ENCODE measurements at places on chromosomes 16 and 17. TPM values are rescaled to one million over a fixed set of nuclear protein-coding genes. Genes with fewer than 3 reads are reported as not detected.

GRCh38 chr17:13813347-13814240, 211.9 kb upstream of the HS3ST3A1 start:
- DNase-seq = no peak

DNA sequence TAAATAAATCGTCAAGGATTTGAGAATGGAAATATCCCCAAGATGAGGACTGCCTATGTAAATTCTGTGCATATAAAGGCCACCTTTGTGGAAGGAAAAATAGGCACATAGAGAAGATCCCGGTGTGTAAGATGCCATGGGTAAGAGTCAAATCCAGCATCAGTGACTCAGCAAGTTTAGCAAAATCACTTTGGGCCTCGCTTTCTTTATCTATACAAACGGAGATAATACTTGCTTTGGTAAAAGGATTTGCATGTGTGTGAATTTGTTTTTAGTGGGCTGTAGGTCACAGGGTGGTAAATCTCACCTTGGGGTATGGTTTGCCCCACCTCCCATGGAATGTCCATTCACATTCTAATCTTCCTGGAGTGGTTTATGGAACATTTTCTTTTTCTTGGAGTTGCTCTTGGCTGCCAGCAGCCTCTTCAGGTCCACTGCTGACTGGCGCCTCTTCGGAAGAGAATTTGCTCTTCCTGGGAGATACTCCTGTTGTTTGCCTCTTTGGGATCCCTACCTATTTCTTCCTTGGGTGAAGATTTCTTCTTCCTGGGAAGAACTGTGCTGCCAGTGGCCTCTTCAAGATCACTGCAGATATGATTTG, 587.6 kb downstream of the CDH11 start:
- peak; percentile 2 for DNase-seq

DNA sequence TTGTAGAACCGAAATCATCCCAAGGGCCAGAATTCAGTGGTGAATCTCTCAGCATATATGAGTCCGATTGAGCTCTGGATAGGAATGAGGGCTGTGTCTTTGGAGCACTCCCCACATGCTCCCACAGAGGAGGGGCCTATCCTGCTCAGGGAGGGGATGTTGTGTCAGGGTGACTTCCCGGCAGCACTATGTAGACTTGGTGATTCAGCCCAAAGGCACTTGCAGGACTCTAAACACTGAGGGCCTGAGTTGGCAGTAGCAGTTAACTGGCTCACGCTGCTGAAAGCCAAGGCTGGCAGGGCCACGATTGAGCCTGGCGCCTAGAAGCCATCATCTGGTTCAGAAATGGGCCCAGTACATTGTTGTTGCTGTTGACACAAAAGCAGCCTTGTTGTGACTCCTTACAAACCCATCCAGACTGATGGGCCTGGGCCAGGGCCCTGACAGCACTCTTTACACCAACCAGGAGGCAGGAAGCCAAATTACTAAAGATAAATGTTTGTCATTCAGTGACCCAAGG, 31.9 kb downstream of the NMT1 start:
- DNase-seq = peak; percentile 99

AXIN2 gene
- 8.0 TPM for total RNA-seq

IGF2BP1 gene
- total RNA-seq = 5.0 TPM

KRTAP3-2 gene
- not detected for total RNA-seq
